ENCODE measurements at places on chromosomes 4 and X. TPM values are rescaled to one million over a fixed set of nuclear protein-coding genes. Genes with fewer than 3 reads are reported as not detected.

Gene DSPP
- not detected for total RNA-seq

Gene TRIM61
- 0.19 TPM for total RNA-seq

Gene FAM184B
- not detected for total RNA-seq

Gene EXOC1L
- total RNA-seq: not detected

Gene C4orf54
- total RNA-seq: not detected

Gene MND1
- total RNA-seq: 2.4 TPM

Gene CEP135
- total RNA-seq: 8.9 TPM

All from endothelial cell of coronary artery (primary cell).